ENCODE measurements at places on chromosomes 3 and 15.

DNA sequence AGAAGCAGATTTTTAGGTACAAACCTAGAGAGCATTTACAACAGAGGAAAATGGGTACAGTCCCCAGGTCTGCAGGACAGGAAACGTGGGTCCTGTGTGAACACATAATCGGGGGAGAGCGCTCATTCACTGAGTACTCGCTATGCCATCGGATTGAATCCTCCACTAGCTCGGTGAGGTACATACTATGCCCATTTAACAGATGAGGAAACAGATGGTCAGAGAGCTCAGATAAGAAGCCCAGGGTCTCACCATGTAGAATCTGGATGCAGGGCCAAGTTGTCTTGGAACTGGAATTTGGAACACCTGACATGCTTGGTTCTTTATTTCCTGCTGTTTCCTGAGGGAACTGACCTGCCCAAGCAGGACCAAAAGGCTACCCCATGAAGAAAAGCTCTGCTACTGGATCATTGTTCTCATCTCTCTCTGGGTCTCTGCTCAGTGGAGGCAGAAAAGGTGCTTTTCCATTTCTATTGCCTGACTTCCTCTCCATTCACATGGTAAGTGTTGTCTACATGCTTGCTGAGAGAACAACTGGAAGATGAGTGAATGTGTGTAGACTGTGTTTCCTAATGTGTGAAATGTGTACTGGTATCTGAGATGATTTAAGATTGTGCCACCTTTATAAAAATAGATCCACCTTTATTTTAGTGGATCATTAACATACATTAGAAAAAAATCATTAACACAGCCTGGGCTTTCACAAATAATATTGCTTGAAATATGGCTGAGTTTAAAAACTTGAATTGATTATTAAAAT, 89.1 kb downstream of the TGFBR2 start:
- DNase-seq, result no peak

GRCh38 chr3:49135499-49135898, 2.6 kb upstream of the LAMB2 start:
- no peak for DNase-seq

DNA sequence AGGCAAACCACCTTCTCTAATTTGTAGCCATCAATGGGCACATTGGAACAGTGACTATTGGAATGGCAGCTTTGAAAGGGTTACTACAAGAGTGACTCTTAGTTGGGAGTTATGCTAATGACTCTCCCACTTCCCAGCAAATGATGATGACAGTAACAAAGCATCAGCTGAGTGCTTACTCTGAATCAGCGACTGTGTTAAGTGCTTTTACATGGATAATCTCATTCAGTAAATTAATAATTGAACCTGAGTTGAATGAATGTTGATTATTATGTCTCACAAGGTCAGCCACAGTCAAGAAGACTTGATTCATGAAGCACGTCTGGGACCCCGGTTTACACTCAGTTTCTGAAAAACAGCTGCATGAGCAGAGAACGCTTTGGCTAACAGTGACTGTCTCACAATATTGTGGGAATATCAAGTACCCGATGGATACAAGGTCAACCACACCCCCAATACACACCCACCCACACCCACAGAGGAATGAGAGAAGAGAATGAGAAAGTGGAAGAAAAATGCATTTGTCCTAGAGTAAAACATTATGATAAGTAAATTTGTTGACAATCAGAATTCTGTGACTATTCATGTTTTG, 242.0 kb upstream of the FEZF2 start:
- DNase-seq, result no peak

GRCh38 chr15:90877315-90877714, 7.0 kb upstream of the FES start:
- no peak for DNase-seq

DNA sequence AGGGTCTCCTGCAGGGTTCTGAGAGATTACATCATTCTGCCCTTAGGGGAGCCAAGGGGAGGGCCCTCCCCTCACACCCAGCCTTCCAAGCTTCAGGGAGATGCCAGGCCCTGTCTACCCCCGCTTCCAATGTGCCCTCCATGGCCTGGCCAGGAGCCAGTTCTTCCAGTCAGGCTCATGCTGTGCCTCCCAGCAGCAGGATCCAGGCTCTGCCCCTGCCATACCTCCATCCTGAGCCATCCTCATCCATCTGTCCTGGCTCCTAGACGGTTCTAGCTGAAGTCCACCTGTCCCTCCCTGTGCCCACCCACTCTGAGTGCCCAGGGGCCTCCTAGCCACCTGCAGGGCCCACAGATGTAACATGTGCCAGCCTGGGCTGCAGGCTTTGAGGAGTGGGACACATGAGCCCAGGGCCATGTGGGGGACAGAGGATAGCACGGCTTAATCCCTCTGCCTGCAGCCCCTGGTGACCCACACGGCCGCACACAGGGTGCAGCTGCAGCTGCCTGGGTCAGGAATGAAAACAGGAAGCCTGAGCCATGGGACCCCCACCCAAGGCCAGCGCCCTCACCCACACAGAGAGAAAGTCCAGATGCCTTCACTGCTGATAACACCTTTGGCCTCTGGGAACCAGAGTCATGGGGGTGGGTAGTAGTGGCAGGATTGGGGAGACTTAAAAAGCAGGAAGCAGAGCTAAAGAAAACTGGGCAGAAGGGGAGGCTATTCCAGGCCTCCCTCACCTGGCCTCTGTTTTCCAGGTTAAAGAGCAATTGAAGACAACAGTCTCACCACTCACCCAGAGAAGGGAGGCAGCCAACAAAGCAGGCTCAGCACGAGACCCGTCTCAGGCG, 11.8 kb downstream of the PLCD1 start:
- no peak for DNase-seq

Measured in stimulated activated CD4-positive, alpha-beta T cell treated with anti-CD3 and anti-CD28 coated beads, Interleukin-12 subunit alpha, Interleukin-12 subunit beta, amount 100 ng/mL, for 24 hours (primary cell).